ENCODE measurements at places on chromosomes 5 and 9. TPM values are rescaled to one million over a fixed set of nuclear protein-coding genes. Genes with fewer than 3 reads are reported as not detected.

Gene GPR150
- total RNA-seq, result 0.48 TPM

Gene BARHL1
- not detected for total RNA-seq

Gene SLC1A1
- 0.07 TPM for total RNA-seq

Gene SPINK13
- not detected for total RNA-seq

Gene SLC12A7
- total RNA-seq, result 101 TPM

Gene SLC6A18
- total RNA-seq, result not detected

Gene CTNND2
- total RNA-seq, result not detected

Gene TMEM215
- not detected for total RNA-seq

Gene SCGB3A2
- not detected for total RNA-seq

Gene NUTM2F
- total RNA-seq, result not detected

Gene POU5F2
- 1.7 TPM for total RNA-seq

Gene FAM163B
- not detected for total RNA-seq

Gene SHISAL2B
- total RNA-seq, result not detected

Gene PCDHB2
- 0.09 TPM for total RNA-seq

Gene ADGRD2
- total RNA-seq, result not detected

Gene TSTD2
- 18.2 TPM for total RNA-seq

Gene BRINP1
- not detected for total RNA-seq

Gene ECSCR
- 1.1 TPM for total RNA-seq

Gene HMGCR
- 61.0 TPM for total RNA-seq

Gene ACTBL2
- not detected for total RNA-seq

Gene RXRA
- total RNA-seq, result 7.8 TPM

Gene NTNG2
- total RNA-seq, result 5.2 TPM

Gene NR5A1
- total RNA-seq, result not detected

Gene IL4
- total RNA-seq, result 4.0 TPM

Gene TCF7
- total RNA-seq, result 30.8 TPM

Gene CCDC192
- total RNA-seq, result not detected

Gene INSL6
- not detected for total RNA-seq

Gene NPDC1
- 15.5 TPM for total RNA-seq

Gene HEMGN
- 3.6 TPM for total RNA-seq

Gene TAF11L5
- not detected for total RNA-seq

Gene NKD2
- total RNA-seq, result 33.6 TPM

Gene SERF1B
- total RNA-seq, result 9.4 TPM

Gene TLN1
- 382 TPM for total RNA-seq

Gene NOTCH1
- 67.4 TPM for total RNA-seq

Gene PRDM9
- total RNA-seq, result not detected

Gene CMYA5
- total RNA-seq, result 0.30 TPM

Gene BNC2
- total RNA-seq, result not detected
